ENCODE measurements at places on chromosomes 2 and 18.

DNA sequence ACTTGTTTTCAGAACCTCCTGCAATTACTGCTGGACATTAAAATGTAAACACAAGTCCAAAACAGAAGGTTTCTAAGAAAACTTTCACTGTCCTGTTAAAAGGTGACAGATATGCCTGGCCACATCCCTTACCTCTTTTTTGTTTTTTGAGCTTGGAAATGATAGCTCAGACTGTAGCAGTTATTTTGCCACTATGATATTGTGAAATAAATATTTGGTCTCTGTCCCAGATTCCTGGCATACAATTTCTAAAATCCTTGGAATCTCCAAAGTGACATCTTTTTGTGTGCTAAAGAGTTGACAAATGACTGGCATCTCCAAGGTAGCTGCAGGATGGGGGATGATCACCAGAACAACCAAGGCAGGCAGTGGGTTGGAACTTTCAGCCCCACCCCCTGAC is 16.8 kb downstream of the TPGS2 start:
- no peak for DNase-seq

GRCh38 chr2:149164827-149165226 is 126.3 kb downstream of the LYPD6B start:
- DNase-seq: no peak

DNA sequence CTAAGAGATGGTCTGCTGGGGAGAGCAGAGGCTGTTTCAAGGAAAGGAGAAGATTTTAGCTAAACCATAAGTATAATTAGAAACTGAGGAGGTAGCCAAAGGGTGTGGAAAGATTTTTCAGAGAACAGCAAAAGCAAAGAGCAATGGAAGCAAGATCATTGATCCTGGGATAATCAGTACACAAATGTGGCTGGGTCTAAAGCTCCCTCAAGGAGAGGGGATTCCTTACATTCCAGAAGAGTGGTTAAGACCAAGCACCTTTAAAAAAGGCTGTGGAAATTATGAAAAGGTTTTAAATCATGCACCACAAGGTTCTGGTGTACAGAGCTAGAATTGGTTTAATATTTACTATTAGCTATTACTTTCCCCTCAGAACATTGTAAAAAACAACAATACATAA is 246.0 kb upstream of the UBE2E3 start:
- no peak for DNase-seq

DNA sequence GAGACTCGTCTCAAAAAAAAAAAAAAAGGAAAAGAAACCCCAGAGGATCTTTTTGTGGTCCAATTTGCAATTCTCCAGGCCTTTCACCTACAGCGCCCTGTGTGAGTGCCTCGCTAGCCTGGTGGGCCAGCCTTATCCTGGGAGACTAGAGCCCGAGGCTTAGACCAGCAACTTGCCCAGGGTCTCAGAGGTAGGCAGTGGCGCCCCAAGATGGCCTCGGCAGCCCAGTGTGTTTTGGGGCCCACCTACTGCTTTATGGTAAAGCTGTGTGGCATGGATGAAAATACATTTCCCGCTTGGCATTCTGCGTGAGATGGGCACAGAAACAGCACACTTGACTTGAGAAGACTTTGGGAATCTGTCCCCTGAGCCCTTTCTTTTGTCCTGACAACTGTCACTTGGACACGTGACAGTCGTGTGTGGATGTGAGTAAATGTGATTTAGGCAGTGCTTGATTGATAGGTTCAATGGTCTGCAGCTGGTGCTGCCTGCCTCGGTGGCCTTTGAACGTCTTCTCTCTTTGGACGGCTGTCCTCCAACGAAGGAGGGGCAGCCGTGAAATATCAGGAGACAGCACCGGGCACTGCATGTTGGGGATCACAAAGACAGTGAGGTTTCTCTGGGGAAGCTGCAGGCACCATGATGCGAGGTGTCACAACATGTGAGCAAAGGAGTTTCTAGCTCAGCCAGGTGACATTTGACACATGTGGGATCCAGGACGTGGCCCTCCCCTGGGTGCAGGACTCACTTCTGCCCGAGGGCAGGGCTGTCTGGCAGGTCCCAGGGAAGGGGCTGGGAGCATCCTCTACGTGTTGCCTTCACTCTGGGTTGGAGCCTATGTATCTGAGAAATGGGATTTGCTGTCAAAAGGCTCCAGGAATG is 209.5 kb upstream of the TWIST2 start:
- DNase-seq: no peak

DNA sequence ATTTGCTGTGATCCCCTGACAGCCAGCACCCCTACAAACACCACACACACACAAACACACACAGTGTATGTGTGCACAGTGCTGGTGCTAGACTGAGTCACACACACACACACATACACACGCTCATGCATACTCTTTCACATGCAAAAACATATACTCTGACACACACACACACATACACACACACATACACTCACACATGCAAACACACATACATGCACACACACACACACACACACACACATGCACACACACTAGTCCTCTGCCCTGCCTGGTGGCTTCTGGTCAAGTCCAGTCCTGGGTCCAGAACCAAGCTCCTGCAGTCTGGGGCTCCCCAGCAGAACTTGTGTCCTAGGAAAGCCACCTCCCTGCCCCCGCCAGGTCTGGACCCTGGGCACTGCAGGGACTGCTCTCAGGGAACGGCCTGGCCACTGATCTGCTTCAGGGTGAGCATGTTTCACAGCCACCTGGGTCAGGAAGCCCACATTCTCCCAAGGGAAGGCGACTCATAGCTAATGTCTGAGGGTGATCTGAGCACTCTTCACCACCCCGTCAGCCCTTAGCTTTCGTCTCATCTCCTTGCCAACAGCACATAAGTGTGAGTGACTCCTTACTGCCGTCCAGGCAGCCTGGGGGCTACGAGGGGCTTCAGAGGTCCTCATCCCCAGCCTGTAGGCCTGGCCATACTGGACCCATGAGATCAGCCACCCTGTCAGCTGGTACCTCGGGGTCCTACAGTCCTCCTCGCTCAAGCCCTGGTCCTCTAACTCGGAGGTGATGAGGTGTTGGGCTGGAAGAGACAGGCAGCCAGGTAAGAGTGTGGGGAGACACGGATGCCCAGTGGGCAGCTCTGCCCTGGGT is 88.1 kb downstream of the MCFD2 start:
- peak; percentile 78 for DNase-seq

GRCh38 chr18:67232406-67232805 is 284.1 kb downstream of the DSEL start:
- peak; percentile 19 for DNase-seq

DNA sequence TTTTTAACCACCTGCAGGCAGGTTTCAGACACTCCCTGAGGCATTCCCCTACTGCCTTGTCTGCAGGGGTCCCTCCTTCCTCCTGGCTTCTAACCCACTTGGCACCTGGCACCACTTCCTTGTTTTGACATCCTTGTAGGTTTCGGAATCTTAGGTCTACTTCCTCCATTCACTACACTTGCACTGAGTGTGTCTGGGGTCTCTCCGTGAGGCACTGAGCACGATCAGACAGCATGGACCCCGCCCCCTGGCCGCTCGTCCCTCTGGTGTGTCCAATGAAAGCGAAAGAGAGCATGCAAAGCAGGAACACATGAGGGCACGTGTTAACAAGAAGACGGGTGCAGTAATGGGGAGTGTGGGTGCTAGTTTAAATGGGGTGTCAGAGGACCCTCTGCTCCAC is 63.8 kb downstream of the HAUS1 start:
- DNase-seq: no peak

DNA sequence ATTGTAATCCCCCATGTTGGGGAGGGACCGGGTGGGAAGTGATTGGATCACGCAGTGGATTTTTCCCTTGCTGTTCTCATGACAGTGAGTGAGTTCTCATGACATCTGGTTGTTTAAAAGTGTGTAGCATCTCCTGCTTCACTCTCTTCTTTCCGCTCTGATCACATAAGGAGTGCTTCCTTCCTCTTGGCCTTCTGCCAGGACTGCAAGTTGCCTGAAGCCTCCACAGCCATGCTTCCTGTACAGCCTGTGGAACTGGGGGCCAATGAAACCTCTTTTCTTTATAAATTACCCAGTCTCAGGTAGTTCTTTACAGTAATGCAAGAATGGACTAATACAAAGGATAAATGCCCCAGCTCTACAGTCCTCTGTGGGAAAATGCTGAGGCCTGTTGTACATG is 437.5 kb upstream of the NXPH2 start:
- DNase-seq: no peak

DNA sequence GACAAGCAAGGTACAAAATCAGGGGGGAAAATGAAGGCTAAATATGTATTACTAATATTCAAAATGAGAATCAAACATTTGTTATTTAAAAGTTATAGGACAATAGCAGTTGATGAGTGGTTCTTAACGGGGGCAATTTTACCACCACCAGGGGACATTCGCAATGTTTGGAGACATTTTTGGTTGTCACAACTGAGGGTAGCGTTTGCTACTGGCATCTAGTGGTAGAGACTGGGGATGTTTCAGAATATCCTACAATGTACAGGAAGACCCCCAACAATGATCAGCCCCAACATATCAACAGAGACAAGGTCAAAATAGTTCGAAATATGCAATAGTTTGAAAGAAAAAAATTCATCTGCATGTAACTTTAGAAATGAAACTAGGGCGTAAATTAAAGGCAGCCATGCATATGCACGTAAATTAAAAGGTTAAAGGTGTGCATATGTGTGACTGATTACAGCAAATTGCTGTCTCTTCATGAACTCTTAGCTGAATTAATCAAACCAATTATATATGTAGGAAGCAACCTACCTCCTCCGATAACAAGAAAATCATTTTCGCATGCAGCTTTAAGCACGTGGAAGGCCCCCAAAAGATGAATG is 61.2 kb upstream of the CUL3 start:
- DNase-seq: peak; percentile 20

DNA sequence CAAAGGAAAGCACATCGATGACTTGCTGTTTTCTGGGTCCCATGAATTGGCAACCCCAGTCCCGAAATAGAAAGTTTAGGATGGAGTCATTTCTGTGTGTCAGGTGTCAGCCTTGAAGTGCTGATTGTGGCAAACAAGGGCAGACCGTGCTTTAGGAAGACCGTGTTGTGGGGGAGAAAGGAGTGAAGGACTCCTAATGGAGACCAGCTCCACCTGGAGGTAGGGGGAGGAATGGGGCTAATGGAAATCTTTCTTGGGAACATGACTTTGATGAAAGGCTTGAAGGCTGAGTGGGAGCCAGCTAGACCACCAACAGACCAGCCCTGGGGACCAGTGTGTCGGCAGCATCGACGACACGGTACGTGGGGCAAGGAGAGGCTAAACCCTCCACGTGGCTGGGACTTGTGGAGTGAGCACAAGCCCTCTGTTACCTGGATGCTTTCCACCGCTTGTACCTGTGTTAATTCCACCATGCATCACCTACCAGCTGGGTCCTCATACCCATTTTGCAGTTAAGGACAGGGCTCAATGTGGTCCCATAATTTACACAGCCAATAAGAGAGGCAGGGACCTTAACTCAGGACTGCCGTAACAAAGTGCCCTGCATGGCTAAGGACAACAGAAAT is 104.2 kb downstream of the SH3BP4 start:
- DNase-seq: peak; percentile 37

DNA sequence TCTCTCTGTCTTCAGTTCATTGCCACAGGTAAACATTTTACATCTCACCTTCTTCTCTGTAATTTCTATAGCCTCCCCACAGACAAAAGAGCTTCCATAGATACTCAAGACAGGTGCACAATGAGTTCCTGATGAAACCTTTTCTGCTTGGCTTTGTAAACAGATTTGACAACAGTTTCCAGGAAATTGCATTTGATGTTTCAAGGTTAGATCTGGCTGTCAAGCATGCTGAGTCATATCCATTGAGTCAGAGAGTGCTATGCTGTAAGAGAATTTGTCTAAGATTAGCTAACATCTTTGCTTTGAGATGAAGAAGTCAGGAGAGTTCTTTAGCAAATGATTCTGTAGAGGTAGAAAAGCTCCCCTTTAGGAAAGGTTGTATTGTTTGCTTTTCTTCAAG is 40.6 kb upstream of the MAP2 start:
- DNase-seq: peak; percentile 75

GRCh38 chr2:136060416-136060815 is 57.5 kb downstream of the CXCR4 start:
- DNase-seq: no peak

DNA sequence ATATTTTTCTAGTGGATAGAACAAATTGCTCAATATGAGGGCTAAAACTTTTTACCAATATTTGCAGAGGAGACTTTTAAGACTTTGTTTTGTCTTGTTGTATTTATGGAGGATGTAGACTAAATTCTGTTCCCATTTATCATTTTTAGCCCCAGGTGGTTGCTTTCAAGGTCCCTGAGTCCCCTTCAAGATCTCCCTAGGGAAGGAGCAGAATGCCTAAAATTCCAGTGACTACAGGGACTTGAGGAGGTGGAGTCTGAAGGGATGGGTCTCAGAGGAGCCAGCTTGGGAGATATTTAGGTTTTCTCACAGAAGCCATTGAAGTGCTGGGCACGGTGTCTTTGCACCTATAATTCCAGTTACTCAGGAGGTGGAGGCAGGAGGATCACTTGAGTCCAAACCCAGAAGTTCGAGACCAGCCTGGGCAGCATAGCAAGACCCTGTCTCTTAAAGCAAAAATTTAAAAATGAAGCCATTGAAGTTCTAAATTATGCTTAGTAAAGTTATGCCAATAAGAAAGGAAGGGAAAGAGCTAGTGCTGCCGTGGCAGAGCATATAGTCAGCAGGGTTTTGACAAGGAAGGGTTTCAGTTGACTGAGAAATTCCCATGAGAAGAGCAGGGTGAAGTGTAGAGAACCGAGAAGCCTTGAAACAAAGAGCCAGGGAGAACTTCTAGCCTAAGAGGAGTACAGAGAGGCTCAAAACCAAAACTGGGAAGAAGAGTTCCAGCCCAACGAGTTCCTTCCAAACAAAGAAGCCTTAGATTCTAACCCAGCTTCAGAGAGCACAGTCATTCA is 43.4 kb downstream of the COMMD1 start:
- peak; percentile 18 for DNase-seq

DNA sequence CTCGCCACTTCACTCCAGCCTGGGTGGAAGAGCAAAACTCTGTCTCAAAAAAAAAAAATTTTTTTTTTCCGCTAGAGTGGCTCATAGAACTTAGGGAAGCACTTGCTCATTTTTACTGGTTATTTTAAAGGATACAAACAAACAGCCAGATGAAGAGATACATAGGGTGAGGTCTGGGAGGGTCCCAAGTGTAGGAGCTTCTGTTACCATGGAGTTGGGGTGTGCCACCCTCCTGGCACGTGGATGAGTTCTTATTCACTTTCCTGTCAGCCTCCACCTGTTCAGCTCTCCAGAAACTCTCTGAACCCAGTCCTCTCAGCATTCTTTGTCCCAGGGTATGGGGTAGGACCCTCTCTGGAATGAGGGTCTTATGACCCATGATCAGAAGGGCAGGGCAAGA is 4.9 kb upstream of the MAT2A start:
- no peak for DNase-seq

- DNase-seq: peak; percentile 31
Measured at GRCh38 chr18:39453882-39454281, 1888.3 kb upstream of the CELF4 start.

Data from EL (cell line).